PC-3 (cell line): ENCODE measurements at places on chromosomes 2 and 18. TPM values are rescaled to one million over a fixed set of nuclear protein-coding genes. Genes with fewer than 3 reads are reported as not detected.

GRCh38 chr2:145777297-145777696 is 1257.4 kb upstream of the ZEB2 start:
- DNase-seq, result peak; percentile 67
- H3K4me3 ChIP-seq, result no peak overlapping the region
- no peaks in the 10 kb centered on the region for H3K27me3 ChIP-seq
- peaks cover 8% of the 10 kb centered on the region; the same call in 1 of the 2 replicates for H3K4me1 ChIP-seq

DLX2 gene
- 0.29 and 1.4 TPM in 2 replicates for total RNA-seq

- peaks cover 7% of the 10 kb centered on the region; the same call in 1 of the 2 replicates for H3K36me3 ChIP-seq
- peak; percentile 31 for DNase-seq
- H3K4me1 ChIP-seq, result peaks cover 19% of the 10 kb centered on the region
- H3K27me3 ChIP-seq, result no peaks in the 10 kb centered on the region
Observed at GRCh38 chr2:161415034-161415986, 787 bp upstream of the TBR1 start.

GRCh38 chr2:29916571-29916970 is 4.8 kb downstream of the ALK start:
- H3K36me3 ChIP-seq, result no peaks in the 10 kb centered on the region
- peaks cover 8% of the 10 kb centered on the region; the same call in 1 of the 2 replicates for H3K4me1 ChIP-seq
- no peak overlapping the region for H3K4me3 ChIP-seq
- no peak overlapping the region for H3K27ac ChIP-seq
- peaks cover 11% of the 10 kb centered on the region; the same call in 1 of the 2 replicates for H3K27me3 ChIP-seq

FABP1 gene
- total RNA-seq, result not detected in 2 replicates

DNA sequence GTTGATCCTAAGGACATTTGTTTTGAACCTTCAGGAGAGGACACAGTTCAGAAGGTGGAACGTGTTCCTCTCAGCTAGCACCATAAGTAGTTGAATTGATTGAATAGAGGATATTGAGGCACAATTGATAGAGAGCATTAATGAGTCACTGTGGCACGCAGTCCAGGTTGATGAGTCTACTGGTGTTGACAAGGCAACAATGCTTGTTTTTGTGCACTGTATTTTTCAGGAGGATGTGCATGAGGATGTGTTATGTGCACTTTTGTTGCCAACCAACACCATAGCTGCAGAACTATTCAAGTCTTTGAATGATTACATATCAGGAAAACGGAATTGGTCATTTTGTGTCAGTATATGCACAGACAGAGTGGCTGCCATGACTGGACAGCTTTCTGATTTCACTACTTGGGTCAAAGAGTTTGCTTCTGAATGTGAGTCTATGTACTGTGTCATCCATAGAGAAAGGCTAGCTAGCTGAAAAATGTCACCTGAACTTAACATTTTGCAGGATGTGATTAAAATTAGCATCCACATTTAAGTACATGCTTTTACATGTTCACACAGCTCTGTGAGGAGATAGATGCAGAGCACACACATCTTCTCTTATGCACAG is 140.1 kb upstream of the B3GNT2 start:
- no peak overlapping the region for H3K4me3 ChIP-seq
- no peaks in the 10 kb centered on the region for H3K36me3 ChIP-seq
- H3K27ac ChIP-seq, result no peak overlapping the region

CPO gene
- total RNA-seq, result not detected in 2 replicates

GRCh38 chr2:189819297-189819704 is 35.1 kb downstream of the PMS1 start:
- H3K4me3 ChIP-seq, result no peak overlapping the region
- H3K36me3 ChIP-seq, result peaks cover 11% of the 10 kb centered on the region; the same call in 1 of the 2 replicates
- H3K27ac ChIP-seq, result no peak overlapping the region
- H3K27me3 ChIP-seq, result no peaks in the 10 kb centered on the region
- DNase-seq, result peak; percentile 59
- H3K4me1 ChIP-seq, result no peaks in the 10 kb centered on the region
